ENCODE measurements at places on chromosomes 6 and 20.

DNA sequence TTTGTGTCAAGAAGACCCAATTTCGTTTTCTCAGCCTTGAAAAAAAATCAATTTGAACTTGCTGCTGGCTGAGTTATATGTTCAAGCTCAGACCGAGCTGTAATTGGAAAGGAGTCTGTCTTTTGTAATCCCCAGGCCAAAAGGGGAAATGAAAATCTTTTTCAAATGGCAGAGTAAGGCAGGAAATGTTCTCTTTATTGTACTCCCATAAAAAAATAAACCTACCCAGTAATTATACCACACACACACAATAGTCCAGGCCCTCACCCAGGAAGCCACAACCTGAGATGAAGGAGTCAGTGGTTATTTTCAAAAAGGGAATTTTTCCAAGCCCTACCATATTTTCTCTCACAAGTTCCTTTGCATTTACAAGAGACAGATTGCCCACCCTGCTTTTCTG, 45.3 kb downstream of the CLIC5 start:
- H3K4me1 ChIP-seq, result peaks cover 5% of the 10 kb centered on the region
- no peak for DNase-seq
- H3K4me3 ChIP-seq, result no peak overlapping the region

DNA sequence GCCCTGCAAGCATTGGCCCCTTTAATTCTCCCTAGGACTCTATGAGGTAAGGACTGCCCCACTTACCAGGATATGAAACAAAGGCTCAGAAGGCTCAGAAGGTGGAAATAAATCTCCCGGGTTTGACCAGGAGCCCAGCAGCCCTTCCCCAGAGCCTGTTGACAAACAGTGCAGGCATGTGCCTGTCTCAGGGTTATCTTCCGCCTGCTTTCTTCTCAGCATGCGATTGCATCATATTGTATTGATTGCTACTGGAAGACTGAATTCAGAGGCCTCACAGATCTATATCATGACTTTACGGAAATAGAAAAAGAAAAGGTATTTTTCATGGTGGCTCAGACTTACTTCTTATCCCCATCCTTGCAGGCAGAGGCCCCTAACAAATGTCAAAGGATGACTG, 92.7 kb downstream of the PHACTR3 start:
- no peak overlapping the region for H3K4me3 ChIP-seq
- no peaks in the 10 kb centered on the region for H3K36me3 ChIP-seq
- no peak overlapping the region for H3K27ac ChIP-seq
- H3K4me1 ChIP-seq, result no peaks in the 10 kb centered on the region
- DNase-seq, result no peak

DNA sequence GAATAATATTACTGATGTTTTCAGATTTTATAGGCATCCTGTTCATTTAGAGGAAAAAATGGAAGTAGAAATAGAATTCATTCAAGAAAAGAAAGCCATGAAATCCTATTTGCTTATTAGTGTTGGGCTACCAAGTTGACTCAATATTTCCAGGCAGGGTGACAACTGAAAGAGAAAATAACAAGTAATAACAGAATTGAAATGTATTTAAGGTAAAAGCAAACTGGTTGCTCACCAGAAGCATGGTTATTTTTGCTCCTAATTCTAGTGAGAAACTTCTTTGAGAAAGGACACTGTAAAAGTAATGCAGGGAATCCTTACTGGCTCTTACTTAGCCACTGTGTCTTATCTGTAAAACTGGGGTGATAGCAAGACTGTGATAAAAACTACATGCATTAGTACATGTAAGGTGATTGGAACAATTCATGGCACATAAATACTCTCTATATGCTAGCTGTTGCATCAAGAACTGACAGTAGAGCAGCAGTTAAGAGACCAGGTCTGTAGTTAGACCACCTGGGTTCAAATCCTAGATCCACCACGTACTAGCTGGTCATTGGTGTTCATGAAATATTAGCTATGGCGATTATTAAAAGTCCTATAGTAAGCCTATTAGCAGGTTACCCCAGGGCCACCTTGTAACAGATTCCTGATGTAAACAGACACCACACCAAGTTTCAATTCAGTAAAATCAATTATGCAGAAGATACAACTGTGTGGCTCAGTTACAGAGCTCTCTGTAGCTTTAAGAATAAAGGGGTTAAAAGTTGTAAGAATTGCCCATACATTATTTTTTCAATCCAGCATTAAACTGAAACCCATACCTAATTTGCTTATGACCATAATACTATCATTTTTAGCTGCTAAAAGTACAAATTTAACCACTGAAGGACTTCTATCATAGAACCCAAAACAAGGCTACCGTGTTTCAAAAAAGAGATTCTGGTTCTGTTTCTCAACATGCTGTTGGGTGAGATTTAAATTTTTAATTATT, 159.2 kb upstream of the COL21A1 start:
- no peak overlapping the region for H3K27ac ChIP-seq
- H3K4me1 ChIP-seq, result peaks cover 3% of the 10 kb centered on the region
- no peaks in the 10 kb centered on the region for H3K36me3 ChIP-seq
- no peak for DNase-seq

DNA sequence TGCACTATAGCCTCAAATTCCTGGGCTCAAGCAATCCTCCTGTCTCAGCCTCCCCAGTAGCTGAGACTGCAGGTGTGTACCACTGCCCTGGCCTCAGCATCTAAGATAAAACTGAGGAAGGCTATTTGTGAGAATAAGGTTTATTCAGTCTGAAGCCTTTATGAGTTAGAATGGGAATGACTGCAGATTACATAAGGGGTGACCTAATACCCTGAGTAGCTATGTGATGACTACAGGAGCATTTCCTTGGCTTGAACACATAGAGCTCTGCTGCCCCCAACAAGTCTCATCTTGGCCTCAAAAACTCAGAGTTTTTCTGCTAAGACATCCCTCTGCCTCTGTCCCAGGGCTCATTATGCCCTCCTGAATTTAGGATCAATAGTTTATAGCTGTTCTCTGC, 7.6 kb downstream of the GSS start:
- peaks cover 8% of the 10 kb centered on the region for H3K36me3 ChIP-seq
- peaks cover 19% of the 10 kb centered on the region for H3K4me1 ChIP-seq
- H3K27me3 ChIP-seq, result no peaks in the 10 kb centered on the region
- no peak overlapping the region for H3K4me3 ChIP-seq
- DNase-seq, result peak; percentile 43

- no peak for DNase-seq
- H3K27ac ChIP-seq, result no peak overlapping the region
- peaks cover 2% of the 10 kb centered on the region for H3K4me1 ChIP-seq
- H3K36me3 ChIP-seq, result no peaks in the 10 kb centered on the region
- H3K4me3 ChIP-seq, result no peak overlapping the region
- peaks cover 62% of the 10 kb centered on the region for H3K27me3 ChIP-seq
These were observed 64.2 kb upstream of the BHLHE23 start for GRCh38 chr20:63070771-63071540.

GRCh38 chr20:18662279-18663040, 74.6 kb downstream of the DTD1 start:
- no peak for DNase-seq
- H3K4me3 ChIP-seq, result no peak overlapping the region
- no peaks in the 10 kb centered on the region for H3K27me3 ChIP-seq
- H3K36me3 ChIP-seq, result no peaks in the 10 kb centered on the region

GRCh38 chr6:164142322-164142721, 727.8 kb downstream of the QKI start:
- H3K27ac ChIP-seq, result no peak overlapping the region
- no peaks in the 10 kb centered on the region for H3K4me1 ChIP-seq
- no peak overlapping the region for H3K4me3 ChIP-seq

DNA sequence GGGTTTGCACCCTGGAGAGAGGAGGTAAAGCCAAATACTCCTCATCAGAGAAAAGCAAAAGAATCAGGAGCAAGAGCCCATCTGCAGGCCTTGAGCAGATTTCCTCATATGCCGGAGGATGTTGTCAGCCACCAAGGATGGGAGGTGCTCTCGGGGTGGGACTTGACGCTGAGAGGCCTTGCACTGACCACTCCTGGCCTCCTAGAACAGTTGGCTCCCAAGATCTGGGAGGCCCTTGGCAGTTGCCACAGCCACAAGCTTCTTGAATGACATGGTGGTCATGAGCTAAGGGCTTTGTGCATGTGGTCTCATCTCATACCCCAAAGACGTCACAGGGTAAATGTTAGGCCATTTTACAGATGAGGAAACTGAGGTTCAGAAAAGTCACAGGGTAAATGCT, 75.2 kb upstream of the PMEPA1 start:
- H3K27me3 ChIP-seq, result peaks cover 50% of the 10 kb centered on the region
- no peaks in the 10 kb centered on the region for H3K36me3 ChIP-seq
- no peak for DNase-seq
- H3K27ac ChIP-seq, result no peak overlapping the region
- H3K4me3 ChIP-seq, result no peak overlapping the region
- no peaks in the 10 kb centered on the region for H3K4me1 ChIP-seq

- no peaks in the 10 kb centered on the region for H3K36me3 ChIP-seq
- peaks cover 5% of the 10 kb centered on the region for H3K4me1 ChIP-seq
- H3K27ac ChIP-seq, result no peak overlapping the region
- no peak for DNase-seq
- H3K4me3 ChIP-seq, result no peak overlapping the region
These were observed 216.8 kb upstream of the SGK1 start for GRCh38 chr6:134534708-134535149.

DNA sequence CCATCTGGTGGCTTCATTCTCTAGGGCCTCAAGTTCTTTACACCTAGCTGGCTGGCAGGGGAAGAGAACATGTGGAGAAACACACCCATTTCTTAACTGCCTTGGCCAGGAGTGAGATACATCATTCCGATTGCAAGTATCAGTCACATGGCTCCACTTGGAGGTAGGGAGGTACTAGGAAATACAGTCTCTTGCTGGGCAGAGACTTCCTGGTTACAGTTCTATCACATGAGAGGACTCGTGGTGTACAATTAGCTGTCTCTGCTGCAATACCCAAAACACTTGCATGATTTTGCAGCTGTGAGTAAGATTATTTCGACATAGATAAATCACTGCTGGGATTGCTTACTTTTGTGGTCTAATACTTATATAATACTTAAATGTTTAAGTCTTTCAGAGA, 51.1 kb downstream of the GTF2H5 start:
- H3K4me3 ChIP-seq, result no peak overlapping the region
- H3K27me3 ChIP-seq, result no peaks in the 10 kb centered on the region
- peak; percentile 97 for DNase-seq
- H3K27ac ChIP-seq, result no peak overlapping the region

DNA sequence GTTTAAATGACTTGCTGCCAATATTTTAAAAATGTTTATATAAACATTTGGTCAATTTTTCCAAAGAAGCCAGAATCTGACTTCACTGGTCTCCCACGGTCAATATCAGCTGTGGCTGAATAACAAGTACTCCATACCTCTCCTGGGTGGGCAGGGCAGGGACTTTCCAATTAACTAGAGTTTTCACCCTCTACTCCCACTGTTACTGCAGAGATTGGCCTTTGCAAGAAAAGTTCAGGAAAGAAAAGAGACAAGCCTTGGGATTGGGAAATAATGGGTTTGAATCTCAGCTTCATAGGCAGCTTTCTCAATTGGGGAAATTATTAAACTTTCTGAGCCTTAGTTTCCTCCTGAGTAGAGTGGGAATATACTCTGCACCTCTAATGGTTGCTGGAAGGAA, 236.9 kb downstream of the PRL start:
- H3K27ac ChIP-seq, result no peak overlapping the region
- H3K4me3 ChIP-seq, result no peak overlapping the region
- peaks cover 2% of the 10 kb centered on the region for H3K4me1 ChIP-seq
- no peaks in the 10 kb centered on the region for H3K27me3 ChIP-seq
- no peaks in the 10 kb centered on the region for H3K36me3 ChIP-seq

DNA sequence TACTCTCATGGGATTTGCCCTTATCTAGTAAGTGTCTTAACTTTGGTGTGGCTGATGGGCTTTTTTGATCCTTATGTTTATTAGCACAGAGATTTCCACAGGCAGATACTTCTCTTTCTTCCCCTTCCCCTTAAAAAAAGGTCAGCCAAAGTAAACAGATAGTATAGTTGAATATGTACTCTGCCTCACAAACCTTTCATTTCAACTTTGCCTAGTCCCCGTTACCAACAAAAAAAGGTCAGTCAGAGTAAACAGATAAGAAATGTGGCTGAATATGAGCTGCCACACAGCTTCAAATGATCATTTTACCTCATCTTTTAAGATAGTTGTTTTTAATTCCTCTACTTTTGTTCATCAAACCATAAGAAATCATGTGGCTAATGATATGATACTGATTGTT, 34.1 kb upstream of the SLC35D3 start:
- no peaks in the 10 kb centered on the region for H3K27me3 ChIP-seq
- H3K36me3 ChIP-seq, result peaks cover 2% of the 10 kb centered on the region
- DNase-seq, result no peak
- no peak overlapping the region for H3K4me3 ChIP-seq
- H3K27ac ChIP-seq, result no peak overlapping the region

Measured in mesenchymal stem cell (in vitro differentiated cells and primary cell).